ENCODE measurements at places on chromosomes 2 and 18.

GRCh38 chr18:51952844-51953243 is 387.2 kb upstream of the DCC start:
- DNase-seq: no peak

- DNase-seq: no peak
Measured at GRCh38 chr2:174326161-174327020, 8.4 kb upstream of the SP9 start.

GRCh38 chr2:45211636-45212035 is 202.4 kb upstream of the SIX2 start:
- DNase-seq: no peak

- DNase-seq: peak; percentile 62
Measured at GRCh38 chr2:231611273-231612108, 18.8 kb downstream of the TEX44 start.

DNA sequence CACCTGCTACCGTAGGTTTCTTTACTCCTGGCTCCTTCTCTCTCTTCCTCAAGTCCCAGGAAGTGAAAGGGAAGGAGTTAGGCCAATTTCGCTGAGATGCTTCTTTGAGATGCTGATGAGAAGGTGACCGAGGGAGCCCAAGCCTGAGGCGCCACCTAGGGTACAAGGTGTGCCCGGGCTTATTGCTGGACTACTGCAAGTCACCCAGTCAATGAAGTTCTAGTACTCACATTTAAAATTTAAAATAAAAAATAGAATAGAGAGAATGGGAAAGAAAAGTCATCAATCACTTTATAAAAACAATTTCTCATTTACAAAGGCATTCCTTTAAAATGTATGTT is 45.3 kb downstream of the ACAA2 start:
- DNase-seq: peak; percentile 14

DNA sequence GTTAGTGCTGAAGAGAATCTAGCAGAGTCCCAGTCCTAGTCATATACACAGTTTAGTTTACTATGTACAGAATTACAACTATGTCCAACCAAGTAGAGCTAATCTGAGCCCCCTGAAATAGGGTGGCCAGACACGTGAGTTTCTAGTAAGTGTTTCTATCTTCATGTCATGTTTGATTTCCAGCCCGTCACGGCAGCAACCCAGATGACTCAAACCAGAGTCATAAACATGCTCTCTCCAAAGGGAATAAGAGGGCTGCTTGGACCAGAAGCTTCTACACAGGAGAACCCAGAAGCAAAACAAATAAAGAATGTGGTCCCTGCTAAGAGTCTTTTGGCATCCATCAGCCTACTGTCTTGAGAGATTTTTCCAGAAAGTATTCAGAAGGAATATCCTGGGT is 64.9 kb upstream of the WIPF1 start:
- no peak for DNase-seq

DNA sequence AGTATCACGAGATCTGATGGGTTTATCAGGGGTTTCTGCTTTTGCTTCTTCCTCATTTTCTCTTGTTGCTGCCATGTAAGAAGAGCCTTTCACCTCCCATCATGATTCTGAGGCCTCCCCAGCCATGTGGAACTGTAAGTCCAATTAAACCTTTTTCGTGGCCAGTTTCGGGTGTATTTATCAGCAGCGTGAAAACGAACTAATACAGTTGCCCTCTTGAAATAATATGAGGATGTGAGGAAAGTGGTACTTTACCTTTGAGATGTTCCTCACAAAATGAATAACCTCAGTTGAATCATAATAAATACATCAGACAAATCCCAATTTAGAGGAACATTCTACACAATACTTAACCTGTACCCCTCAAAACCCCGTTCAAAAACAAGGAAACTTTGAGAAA is 356.4 kb downstream of the CPS1 start:
- DNase-seq: no peak

DNA sequence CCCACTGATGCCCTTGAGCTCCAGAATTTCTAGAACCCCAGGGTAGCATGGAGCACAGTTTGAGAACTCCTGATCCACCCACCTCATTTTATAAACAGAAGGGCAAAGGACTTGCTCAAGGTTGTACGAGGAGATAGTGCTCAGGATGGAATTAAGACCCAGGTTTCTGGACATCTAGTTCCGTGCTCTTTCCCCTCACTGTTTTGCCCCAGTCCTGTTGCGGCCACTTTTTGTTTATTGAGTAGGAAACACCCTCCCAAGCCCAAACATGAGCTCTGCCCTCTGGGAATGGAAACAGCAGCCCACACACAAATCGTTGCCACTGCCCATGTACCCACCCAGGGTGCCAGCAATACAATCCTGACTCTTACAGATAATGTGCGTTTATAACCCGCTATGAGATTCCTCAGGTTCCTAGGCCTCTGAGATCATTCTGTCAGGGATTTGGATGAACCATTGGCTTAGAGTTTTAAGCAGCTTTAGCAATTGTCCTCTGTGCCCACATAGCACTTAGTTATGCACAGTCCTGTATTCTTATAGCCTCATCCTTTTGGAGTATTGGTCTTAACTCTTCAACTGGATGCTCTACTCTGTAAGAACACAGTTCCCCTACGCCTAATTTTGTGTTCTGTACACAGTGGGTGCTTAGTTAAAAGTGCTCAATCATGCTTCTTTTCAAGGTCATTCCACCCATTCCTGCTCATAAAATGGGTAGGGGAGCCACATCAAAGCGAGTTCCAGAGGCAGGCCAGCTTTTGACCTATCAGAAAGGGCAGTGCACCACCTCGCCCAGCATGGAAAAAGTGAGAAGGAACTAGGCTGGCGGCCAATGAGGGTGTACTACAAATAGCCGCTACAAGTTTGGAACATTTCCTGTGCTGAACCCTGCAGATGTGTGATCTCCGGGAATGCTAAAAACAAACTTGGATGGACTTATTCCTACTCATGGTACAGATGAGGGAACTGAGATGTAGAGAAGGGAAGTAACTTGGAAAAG is 60.3 kb upstream of the IGFBP2 start:
- no peak for DNase-seq

- DNase-seq: no peak
Measured at GRCh38 chr18:11366410-11366809, 217.0 kb upstream of the PIEZO2 start.

GRCh38 chr18:49135877-49136276 is 185.1 kb upstream of the SMAD7 start:
- no peak for DNase-seq

- DNase-seq: no peak
Measured at GRCh38 chr2:59622599-59623308, 930.7 kb downstream of the BCL11A start.

DNA sequence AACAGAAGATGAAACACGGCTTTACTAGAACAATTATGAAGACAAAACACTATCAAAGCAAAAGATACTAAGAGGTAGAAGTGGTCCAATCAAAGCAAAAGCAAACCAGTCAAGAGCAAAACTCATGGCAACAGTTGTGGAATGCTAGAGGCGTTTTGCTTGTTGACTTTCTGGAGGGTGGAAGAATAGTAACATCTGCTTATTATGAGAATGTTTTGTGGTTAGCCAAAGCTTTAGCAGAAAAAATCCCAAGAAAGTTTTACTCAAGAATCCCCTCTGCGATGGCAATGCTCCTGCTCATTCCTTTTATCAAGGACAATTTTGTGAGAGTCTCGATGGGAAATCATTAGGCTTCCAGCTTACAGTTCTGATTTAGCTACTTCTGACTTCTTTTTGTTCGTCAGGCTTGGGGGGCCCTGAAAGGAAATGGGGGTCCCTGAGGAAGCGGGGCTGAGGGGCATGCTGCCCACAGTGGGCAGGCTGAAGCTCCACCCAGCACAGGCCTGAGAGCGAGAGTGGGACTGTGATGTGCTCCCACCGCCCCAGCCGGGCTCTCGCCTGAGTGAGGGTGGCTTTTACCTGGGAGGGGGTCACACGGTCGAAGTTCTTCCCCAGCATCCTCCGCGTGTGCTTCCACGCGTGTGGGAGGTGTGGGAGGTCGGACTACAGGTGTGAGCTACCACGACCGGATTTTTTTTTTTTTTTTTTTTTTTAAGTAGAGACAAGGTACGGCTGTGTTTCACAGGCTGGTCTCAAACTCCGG is 49.0 kb upstream of the MC4R start:
- DNase-seq: no peak

DNA sequence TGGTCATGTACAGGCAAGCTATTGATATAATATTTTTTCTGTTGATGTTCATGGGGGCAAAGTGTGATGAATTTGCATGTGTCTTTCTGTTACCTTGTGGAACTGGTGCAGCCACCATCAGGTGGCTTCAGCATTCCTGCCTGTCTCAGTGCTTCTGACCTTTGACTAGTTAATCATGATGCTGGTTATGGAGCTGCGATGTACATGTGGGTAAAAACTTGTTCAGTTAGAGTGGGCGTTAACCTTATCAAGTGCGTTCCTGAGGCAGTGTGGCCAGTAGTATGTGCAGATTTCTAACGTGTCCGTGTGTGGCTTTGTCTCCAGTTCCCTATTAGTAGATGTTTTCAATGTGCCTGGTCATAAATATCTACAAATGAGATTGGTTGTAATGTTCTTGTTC is 127.4 kb upstream of the ZSWIM2 start:
- DNase-seq: peak; percentile 12

- DNase-seq: no peak
Measured at GRCh38 chr2:218149098-218149497, 17.7 kb downstream of the CXCR1 start.

DNA sequence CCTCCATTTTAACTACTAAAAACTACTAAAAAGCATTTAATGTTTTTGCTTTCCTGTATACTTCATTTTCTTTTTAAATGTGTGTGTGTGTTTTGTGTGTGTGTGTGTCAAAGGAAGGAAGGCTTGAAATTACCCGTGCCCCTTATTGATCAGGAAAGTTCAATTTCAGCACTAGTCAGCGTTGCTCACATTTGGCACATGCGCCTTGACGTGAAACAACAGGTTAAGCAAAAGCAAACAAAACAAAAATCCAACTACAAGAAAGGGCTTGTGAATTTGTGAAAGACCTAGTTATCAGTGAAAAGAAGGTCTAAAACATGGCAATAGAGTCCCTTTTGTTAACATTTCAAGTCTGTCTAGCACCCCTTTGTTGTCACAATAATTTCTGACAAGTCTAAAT is 72.5 kb downstream of the KCNH7 start:
- no peak for DNase-seq

GRCh38 chr18:45341454-45341853 is 273.8 kb upstream of the SLC14A2 start:
- no peak for DNase-seq

GRCh38 chr2:108927936-108928659 is 60.9 kb downstream of the EDAR start:
- DNase-seq: peak; percentile 65

DNA sequence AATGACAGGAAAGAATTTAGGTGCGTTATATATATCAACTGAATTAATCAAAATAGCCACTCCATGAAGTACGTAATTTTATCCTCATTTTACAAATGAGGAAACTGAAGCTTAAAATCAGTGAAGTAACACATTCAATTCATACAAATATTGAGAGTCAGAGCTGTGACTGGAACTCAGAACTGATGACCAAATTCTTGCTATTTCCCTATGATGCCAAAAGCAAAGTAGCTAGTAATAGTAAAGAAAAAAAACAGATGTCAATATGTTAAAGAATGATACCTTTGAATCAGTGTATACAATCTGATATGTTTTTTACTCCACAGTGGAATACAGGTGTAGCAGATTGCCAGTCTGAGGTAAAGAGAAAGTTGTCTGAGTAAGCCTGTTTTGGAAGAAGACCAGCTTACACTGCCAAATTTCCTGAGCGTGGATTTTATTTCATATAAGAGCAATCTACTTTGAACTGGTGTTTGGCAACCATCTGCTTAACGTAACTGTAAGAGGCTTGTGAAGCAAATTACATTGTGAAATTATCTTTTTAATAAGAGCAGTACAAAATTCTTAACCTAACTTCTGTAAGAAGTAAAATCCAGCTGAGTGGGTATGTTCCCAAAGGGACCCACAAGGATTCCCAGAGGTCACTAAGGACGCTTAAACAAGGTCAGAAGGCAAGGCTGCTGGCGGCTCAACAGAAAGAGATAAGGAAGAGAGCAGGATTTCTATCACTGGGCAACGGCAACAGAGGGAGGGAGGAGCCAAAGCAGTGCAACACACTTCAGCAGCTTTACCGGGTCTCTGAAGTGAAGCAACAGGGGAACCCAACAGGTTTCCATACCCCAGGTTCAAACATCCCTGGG is 85.6 kb downstream of the IKZF2 start:
- no peak for DNase-seq

DNA sequence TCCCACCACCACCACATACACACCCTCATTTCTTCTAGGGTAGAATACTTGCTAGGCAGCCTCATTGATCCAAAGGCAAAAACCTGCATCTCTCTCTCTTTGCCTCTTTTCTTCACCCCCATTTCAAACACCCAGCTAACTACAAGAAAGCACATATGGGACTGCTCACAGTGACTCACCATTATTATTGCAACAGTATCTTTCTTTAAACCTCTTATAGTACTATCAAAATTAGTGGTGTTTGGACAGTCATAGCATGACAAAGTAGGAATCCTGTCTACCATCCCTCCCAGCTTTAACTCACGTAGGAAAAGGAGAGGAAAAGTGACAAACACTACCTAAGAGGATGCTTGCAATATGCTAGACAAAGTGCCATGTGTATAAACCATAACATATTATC is 422.5 kb upstream of the CRIM1 start:
- DNase-seq: no peak

DNA sequence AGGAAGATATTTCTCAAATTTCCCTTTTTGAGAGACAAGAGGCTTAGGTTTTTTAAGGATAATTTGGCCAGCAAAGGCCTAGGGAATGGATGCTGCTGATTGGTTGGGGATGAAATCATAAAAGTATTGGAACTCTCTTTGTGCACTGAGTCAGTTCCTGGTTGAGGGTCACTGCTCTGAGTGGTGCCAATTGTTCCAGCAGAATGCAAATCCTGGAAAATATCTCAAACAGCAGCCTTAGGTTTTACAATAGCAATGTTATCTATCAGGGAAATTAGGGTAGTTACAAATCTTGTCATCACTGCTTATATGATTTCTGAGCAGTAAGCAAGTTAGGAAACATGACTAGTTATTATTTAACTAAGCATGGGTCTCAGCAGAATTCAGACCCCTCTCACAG is 96.2 kb downstream of the RAD51AP2 start:
- DNase-seq: peak; percentile 17

GRCh38 chr2:7517851-7518250 is 600.6 kb downstream of the RNF144A start:
- no peak for DNase-seq

- no peak for DNase-seq
Measured at GRCh38 chr18:50422286-50422898, 47.5 kb downstream of the SKA1 start.

DNA sequence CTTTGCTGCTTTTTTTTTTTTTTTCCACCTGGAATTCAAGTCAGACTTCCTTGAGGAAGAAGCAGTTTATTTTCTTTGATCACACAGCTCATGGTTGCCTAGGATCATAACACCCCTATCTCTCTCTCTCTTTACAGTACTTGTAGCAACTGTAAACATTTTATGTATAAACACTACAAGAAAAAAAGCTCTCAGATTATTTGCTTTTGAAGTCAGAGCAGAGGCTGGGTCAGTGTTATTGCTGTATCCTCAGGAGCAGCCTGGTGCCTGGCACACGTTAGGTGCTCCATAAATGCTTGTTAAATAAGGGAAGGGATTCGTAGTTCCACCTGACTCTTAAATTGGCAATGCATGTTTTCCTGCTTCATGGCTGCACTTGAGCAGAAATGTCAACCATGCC is 221.2 kb downstream of the TGIF1 start:
- DNase-seq: no peak

- DNase-seq: no peak
Measured at GRCh38 chr2:41319437-41319836, 728.4 kb upstream of the PKDCC start.
